ENCODE measurements at places on chromosomes 5 and 9.

DNA sequence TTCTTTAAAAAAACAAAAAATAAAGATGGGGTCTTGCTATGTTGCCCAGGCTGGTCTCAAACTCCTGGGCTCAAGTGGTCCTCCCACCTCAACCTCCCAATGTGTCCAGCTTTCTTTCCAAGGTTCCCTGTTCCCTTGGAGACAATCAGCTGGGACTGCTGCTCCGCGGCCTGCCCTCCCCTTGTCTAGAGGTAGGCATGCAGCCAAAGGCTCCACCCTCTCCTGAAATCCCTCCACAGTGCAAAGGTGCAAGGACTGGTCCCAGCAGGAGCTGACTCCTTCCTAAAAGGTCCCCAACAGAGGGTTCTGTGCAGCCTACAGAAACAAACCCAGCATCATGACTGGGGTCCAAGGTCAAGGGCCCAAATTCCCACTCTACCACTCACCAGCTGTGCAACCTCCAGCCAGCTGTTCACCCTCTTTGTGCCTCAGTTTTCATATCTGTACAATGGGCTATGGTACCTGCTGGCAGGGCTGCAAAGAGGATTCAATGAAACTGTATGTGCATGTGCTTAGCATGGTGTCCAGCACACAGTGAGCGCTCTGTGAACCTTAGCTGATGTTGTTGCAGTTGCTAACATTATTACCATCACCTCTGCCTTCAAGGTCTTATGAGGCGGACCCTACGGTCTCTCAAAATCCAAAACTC, 47.5 kb downstream of the BARX1 start:
- DNase-seq = no peak

GRCh38 chr9:32716955-32717543, 66.3 kb upstream of the TMEM215 start:
- DNase-seq = no peak

- DNase-seq = peak; percentile 85
Measured at GRCh38 chr5:32833663-32834062, 122.5 kb downstream of the NPR3 start.

DNA sequence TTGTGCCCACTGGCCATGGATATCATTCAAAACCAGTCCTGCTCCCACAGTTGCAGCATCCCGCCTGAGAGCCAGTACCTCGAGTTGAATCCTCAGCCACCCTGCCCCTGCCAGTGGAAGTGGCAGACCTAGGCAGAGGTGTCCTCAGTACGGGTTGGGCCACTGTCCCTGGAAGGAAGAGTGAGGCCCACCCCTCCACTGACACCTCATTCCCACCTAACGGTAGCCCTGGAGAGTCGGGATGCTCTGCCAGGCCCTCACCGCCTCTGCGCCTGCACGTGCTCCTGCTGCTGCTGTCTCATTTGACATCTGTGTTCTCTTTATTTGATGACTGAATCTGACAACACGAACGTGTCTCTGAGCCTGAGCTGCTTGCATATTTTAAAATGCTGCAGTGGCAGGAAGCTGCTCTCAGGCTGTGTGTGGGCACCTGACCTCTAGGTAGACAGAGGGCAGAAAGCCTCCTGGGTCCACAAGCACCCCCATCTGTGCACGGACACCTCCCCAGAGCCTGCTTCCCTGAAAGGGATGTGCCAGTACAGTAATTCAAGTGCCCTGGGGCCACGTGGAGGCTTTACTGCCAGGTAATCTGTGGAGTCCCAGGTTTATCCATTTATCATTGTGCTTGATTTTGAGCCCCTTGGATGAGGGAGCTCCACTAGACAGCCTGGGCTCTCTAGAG, 194.7 kb downstream of the CACNA1B start:
- no peak for DNase-seq

DNA sequence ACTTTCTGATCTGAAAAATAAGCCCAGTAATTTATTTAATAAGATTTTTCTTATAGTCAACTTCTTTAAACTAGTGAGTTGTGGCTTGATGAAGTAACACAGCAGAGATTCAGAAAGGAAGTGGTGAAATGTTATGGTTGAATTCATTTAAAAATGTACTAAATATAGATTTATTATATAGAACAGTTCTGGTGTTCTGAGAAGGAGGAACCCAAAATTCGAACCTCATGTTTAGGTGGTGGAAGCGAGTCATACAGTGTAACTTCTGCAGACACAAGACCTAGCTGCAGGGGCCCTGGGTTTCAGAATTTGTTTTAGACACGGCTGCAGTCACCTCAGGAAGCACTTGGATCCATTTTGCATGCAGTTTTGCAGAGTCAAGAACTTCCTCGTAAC, 188.2 kb downstream of the TRIO start:
- no peak for DNase-seq
